ENCODE measurements at places on chromosomes 6 and 20. TPM values are rescaled to one million over a fixed set of nuclear protein-coding genes. Genes with fewer than 3 reads are reported as not detected.

GRCh38 chr6:18245079-18245478 lies 19.3 kb downstream of the DEK start:
- no peak for DNase-seq

- no peak for DNase-seq
Observed at GRCh38 chr6:100188754-100189153, 194.7 kb upstream of the MCHR2 start.

GRCh38 chr6:136226027-136226673 lies 24.0 kb downstream of the MTFR2 start:
- DNase-seq, result no peak

DNA sequence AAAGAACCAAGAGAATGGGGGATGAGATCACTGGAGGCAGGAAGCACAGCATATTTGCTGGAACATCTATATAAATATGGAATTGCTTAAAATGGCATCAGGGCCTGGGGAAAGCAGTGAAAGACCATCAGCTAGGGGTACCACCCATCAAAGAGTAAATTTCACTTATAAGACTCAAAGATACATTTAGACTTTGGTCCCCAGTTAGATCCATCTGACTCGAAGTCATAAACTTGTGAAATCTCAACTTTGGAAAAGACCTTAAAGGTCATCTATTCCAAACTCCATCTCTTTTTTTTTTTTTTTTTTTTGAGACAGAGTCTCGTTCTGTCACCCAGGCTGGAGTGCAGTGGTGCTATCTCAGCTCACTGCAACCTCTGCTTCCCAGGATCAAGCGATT lies 109.8 kb downstream of the UNC5CL start:
- DNase-seq, result no peak

DNA sequence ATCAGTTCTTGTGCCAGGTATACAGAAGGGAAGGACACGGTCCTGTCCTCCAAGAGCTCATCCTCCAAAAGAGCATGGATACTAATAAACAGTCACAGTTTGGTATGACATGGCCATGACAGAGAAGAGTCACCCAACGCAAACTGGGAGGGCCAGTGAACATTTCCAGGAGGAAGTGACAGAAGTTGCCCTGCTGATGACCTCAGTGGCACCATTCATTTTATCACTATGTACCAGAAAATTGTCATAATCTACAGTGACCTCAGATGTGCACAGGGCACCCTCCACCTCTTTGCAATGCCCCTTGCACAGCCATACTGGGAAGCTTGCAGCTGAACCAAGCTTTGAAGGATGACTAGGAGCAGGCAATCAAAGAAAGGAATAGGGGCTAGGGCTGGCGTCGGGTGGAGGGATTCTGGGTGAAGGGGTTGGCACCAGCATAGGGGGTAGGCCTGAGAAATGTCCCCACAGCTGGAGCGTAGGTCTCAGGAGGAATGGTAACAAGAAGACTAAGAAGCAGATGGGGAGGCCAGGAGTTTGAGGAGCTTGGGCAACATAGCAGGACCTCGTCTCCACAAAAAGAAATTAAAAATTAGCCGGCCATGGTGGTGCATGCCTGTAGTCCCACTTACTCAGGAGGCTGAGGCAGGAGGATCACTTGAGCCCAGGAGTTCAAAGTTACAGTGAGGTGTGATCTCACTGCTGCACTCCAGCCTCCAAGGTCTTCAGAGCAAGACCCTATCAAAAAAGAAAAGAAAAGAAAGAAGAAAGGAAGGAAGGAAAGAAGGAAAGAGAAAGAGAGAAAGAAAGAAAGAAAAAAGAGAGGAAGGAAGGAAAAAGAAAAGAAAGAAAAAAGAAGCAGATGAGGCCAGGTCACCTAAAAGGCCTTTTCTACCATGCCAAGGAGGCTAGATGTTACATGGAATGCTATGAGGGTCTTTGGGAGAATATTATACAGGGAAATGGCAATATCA lies 65.3 kb upstream of the SNX9 start:
- no peak for DNase-seq

DNA sequence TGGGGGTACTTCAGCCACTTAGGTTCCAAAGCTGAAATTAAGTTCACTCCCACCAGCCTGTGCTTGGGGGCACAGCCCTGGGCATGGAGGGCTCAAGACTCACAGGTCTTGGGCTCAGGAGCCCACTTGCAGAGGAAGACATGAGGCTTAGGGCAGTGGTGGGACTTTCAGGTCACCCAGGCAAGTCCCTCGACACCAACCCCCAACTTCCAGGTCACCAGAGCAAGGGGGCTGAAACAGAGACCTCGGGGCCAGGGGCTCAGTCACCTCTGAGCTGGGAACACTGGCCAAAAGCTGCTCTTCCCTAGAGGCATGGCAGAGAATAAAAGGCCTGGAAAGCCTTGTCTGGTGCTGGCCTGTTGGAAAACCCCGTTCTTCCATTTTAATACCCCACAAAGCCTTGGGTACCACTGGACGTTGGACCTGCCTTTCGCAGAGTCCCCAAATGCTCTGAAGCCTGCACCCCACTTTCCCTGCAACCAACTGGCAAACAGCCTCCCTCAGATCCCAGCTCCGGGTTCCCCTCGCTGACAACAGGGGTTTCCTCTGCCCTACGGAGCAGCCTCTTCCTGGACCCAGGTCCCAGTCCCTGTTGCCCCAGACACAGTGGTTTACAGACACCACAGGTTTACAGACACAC lies 160.9 kb upstream of the PMEPA1 start:
- DNase-seq, result no peak

DNA sequence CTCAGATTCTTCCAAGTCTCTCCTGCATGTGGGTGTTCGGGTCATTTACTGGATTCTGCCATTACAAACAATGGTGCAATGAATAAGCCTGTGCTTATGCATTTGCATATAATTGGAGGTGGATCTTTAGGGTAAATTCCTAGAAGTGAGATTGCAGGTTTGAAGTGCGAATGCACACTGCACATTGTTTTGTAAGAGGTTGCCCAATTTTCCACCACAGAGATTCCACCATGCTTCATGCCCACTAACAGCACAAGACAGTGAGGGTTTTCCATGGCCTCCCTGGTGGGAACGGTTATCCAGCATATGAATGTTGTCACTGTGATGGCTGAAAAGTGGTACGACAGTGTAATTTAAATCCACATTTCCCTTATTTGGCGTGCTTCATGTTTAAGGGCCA lies 178.8 kb upstream of the PMEPA1 start:
- no peak for DNase-seq

MYB gene
- total RNA-seq, result 2.0 TPM

RFX6 gene
- not detected for total RNA-seq

TMEM244 gene
- not detected for total RNA-seq

CPNE5 gene
- total RNA-seq, result 2.3 TPM
